GM10248 (cell line): ENCODE measurements at places on chromosomes 13 and 19.
A peak's percentile ranks its signal among the peaks of the same experiment; 100 is the strongest.

GRCh38 chr19:51147663-51148062, 5.6 kb downstream of the SIGLEC7 start:
- no peak for DNase-seq

DNA sequence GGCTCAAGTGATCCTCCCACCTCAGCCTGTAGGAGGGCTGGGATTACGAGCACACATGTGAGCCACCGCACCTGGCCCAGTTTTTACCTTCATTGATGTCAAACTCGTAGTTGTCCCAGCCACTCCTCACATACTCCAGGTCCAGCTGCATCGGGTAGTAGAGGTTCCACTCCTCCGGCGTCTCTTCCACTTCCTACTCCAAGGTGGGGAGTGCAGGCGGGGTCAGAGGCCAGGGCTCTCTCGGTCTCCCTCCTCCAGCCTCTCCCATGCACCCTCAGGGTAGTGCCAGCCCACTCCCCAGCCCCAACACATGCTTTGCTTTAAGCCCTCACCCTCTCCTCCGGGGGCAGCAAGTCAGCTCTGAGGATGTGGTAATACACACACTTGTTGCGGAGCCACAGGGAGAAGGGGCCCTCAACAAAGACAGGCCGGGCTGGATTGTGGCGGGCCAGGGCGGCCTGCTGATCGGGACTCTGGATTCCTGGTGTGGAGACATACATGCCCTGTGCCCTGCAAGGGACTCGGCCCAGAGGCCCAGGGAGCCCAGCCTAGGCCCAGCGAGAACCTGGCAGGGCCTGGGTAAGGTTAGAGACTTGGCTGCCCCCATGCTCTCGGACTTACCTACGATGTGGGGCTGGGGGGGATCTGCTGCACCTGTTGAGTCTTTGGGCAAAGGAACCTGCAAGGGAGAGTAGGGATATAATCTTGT, 1.9 kb upstream of the ZNF653 start:
- DNase-seq, result peak; percentile 8

- no peak for DNase-seq
These were observed 2.8 kb upstream of the RAX2 start for GRCh38 chr19:3774621-3775373.

GRCh38 chr19:51410950-51411748, 6.3 kb downstream of the SIGLEC10 start:
- no peak for DNase-seq

GRCh38 chr13:99572921-99573320, 71.6 kb downstream of the TM9SF2 start:
- DNase-seq, result no peak

GRCh38 chr13:109569958-109570711, 216.2 kb downstream of the IRS2 start:
- DNase-seq, result peak; percentile 20

DNA sequence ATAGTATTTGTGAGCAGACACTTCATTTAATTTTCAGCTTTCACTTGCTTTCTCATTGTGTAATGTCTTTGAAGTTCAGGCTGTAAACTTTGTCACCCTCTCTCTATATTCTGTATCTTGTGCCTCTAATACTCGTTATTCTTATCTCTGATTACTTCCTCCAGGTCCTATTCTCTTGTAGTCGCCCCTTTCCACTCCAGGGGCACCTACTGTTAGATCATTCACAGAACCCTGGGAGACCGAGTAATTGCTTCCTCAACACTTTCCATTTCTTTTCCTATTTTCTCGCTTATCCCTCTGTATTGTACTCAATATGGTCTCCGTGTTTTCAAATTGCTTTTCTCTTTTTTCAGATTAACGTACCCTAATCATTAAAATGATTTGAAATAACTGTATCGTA, 93.9 kb upstream of the TDRD3 start:
- DNase-seq, result no peak

GRCh38 chr13:50990065-50990817, 80.7 kb downstream of the RNASEH2B start:
- no peak for DNase-seq

- DNase-seq, result no peak
These were observed 1.2 kb downstream of the KCNRG start for GRCh38 chr13:50016444-50016843.

GRCh38 chr13:71577127-71577526, 289.9 kb downstream of the DACH1 start:
- DNase-seq, result no peak
